ENCODE measurements at places on chromosomes 7 and 10. TPM values are rescaled to one million over a fixed set of nuclear protein-coding genes. Genes with fewer than 3 reads are reported as not detected.

The FKBP9 gene
- 356 TPM for total RNA-seq

The TEX36 gene
- total RNA-seq, result not detected

The ARL4A gene
- total RNA-seq, result 30.3 TPM

The GPC2 gene
- 1.1 TPM for total RNA-seq

The ANKRD2 gene
- total RNA-seq, result 1.0 TPM

The CCL24 gene
- not detected for total RNA-seq

The UPK3BL2 gene
- 10.0 TPM for total RNA-seq

The GPER1 gene
- total RNA-seq, result 12.4 TPM

The MEST gene
- 12.2 TPM for total RNA-seq

The AKR1E2 gene
- total RNA-seq, result 24.3 TPM

The BTBD16 gene
- 0.42 TPM for total RNA-seq

GRCh38 chr10:5904227-5904626 is 14.2 kb downstream of the FBH1 start:
- no peak for DNase-seq

GRCh38 chr10:57846307-57847065 is 421.2 kb downstream of the IPMK start:
- DNase-seq, result no peak

DNA sequence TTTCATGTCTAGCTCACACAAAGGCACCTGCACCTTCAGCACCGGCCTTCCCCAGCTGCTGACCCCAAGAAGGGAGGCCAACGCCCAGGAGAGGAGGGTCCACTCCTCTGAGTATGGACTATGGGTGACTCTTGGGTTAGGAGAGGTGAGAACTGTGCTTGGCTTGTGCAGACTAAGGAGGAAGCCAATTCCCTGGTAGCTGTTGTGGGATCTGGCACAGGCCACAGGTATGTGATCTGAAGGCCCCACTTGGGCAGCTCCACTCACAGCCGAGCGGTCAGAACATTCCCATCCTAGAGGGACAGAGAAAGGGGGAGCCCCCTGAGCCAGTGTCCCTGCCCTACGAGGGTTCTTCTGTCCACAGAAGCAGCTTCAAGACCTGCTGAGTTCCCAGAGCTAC is 52.8 kb upstream of the FIGNL1 start:
- DNase-seq, result no peak

- DNase-seq, result no peak
Measured at GRCh38 chr10:13352519-13352918, 4.4 kb upstream of the SEPHS1 start.

DNA sequence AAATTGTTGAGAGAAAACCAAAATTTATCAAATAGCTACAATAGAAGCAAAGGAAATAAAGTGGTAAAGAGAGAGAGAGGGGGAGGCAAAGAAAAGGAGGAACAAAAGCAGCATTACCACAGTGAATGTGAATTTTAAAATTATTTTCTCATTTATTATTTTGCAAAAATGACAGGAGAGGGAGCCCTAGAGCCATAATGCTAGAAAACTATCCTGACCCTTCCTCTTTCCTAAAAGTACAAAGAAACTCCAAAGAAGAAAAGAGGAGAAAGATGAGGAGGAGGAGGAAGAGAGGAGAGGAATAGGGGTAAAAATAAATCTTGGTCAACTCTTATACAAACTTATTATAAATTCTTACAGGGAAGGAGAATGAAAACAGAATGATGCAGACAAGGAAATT is 921.5 kb downstream of the NRG3 start:
- DNase-seq, result no peak

- DNase-seq, result no peak
Measured at GRCh38 chr10:69994262-69994661, 58.4 kb upstream of the MACROH2A2 start.

GRCh38 chr7:1192171-1192676 is 32.2 kb upstream of the ZFAND2A start:
- no peak for DNase-seq

DNA sequence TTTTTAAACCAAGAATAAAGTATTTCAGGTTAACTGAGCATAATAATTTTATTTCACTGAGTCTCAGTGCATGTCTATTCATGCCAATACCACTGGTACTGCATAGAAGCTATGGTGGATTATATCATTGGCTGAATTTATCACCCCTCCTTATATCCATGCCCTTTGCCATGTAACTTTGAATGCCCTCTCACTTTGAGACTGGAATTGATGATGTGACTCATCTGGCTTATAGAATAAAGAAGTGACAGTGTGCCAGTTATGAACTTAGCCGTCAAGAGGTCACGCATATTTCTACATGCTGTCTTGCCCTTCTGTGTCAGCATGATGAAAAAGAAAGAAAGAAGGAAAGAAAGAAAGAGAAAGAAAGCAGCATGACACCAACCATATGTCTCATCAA is 20.7 kb upstream of the ABLIM1 start:
- DNase-seq, result no peak

- no peak for DNase-seq
Measured at GRCh38 chr10:86651021-86651471, 3.3 kb upstream of the OPN4 start.

GRCh38 chr7:24049296-24049695 is 234.7 kb upstream of the NPY start:
- DNase-seq, result no peak

DNA sequence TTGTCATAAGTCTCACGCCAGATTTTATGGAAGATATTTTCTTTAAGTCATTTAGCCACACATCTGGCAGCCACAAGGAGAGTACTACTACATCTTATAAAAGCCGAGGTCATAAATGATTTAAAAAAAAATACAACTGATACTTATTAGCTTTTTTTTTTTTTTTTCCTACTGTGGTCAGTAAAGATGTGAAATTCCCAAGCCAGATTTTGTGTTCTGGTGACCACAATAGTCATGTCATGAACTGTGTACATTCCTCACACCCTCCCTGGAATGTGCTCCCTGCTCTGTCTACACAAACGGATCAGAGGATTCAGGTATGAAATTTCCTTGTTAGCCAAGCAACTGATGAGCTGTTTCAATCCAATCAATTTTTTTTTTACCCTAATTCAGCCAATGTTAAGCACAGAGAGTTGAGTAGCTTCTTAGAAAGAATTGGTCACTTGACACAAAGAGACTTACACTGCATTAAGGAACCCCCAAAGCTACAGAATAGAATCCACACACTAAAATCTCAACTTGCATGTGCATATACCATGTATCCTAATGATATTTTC is 54.7 kb downstream of the CHRM2 start:
- no peak for DNase-seq

DNA sequence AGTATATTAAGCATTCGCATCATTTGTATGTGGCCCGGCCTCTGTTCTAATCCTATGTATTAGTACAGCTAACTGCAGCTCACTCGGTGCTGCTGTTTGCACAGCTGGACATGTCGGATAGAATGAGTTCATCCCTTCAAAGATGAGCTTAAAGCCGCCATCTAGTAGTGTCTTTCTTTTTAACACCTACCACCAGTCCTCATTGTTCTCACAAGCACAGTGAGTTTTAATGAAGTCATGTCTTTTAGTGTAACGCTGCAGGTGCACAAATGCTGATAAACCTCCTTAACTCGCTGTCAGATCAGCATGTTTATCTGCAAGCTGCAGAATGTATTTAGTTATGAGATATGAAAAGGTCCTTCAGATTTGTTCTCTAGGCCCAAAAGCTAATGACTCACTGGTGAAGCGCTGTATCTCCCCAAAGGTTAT is 247.5 kb downstream of the MTERF1 start:
- DNase-seq, result no peak

- no peak for DNase-seq
Measured at GRCh38 chr10:18159557-18159956, 19.3 kb downstream of the CACNB2 start.

- no peak for DNase-seq
Measured at GRCh38 chr7:75033064-75033463, 40.5 kb downstream of the RCC1L start.

GRCh38 chr10:31770307-31770902 is 158.2 kb downstream of the ARHGAP12 start:
- no peak for DNase-seq

DNA sequence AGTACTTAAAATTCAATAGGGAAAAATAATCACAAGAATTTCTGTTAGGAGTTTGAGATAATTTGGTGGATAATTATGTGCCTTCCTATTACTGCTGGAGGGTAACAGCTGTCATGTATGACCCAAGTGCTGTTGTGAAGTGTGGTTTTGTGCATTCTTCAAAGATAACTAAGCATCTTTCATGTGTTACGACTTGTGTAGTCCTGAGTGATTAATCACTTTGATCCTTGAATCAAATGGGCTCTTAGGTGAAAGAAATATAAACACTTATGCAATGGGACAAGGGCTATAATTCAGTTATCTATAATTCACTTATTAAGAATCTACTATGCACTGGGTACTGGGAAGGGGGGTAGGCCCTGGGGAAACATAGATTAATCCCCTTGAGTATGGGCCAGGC is 89.0 kb downstream of the CH25H start:
- DNase-seq, result no peak

DNA sequence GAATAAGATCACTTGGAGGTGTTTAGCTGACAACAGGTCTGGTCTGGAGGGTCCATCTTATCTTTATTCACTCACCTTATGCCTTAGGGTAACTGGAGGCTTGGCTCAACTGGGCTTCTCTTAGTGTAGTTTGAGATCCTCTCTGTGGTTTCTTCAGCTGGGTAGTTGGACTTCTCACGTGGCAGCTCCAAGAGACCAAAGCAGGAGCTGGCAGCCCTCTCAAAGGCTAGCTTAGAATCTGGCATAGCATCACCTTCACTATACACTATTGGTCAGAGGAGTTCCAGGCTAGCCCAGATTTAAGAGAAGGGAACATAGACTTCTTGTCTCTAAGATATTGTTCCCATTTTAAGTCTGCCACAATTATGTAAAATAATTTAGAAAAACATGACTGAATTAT is 16.4 kb downstream of the ADK start:
- DNase-seq, result no peak

GRCh38 chr7:157507987-157508386 is 171.2 kb downstream of the DNAJB6 start:
- DNase-seq, result no peak

DNA sequence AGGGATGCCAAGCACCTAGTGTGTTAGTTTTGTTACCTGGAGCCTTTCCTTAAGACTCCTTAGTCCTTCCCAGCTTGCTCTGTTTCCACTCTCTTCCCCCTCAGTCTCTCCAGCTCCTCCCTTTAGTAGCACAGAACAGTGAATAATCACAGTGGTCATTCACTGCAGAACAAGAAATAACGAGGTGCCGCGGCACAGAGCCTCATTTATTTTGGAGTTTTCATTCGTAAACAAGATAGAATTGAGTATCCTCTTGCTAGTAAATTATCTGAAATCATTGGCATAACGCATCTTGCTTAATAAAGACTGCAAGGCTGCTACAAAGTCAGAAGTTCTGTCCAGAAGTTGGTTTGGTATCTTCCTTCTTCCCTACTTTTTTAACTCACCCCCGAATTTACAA is 129.3 kb upstream of the LANCL2 start:
- DNase-seq, result no peak

DNA sequence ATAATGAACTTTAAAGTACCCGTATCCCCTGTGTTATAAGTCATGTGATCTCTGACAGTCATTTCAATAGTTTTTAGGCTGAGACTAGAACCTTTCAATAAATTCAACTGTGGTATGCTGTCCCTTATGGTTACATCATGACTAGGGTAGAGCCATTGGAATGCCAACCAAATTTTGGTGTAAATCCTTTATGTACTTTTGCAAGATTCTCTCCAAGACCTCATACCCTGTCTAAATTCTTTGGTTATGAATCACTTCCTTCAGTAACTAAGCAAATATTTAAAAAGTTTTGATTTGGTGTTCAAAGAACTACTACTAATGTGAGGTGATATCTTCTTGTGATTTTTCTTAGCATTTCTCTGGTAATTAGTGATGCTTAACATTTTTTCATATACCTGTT is 20.8 kb upstream of the OR6B1 start:
- no peak for DNase-seq

DNA sequence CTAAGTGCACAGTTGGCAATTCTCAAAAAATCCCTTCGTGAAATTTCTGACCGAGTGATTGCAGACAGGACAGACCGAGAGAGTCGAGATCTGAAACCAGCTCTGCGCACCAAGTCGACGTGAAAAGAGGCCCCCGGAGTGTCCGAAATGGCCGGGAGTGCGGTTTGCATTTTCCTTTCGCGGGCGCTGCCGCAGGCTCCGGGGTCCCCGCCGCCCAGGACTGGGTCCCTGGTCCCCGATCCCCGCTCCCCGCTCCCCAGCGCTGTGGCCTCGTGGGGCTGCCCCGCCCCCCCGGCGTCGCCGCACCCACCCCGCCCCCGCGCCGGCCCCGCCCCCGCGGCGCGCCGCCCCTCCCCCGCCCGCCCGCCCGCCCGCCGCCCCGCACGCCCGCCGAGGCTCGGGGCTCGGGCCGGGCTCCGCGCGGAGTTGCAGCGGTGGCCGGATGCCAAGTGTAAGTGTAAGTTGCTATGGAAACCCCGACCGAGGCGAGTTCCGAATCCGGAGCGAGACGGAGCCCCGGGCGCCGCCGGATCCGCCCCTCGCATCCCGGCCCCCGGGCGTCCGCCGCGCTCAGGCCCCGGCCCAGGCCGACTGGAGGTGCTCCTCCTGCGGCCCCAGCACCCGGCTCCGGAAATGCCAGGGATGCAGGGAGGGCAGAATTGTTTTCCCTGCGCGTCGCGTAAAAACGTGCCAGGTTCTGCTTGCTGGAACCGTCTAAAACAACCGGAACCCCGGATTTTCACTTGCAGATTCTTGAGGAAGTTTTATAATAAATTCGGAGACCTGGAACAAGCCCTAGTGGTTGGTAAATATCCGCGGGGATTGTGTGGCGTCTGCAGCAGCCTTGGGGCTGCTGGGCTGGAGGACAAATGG is 4.6 kb downstream of the BMI1 start:
- no peak for DNase-seq

DNA sequence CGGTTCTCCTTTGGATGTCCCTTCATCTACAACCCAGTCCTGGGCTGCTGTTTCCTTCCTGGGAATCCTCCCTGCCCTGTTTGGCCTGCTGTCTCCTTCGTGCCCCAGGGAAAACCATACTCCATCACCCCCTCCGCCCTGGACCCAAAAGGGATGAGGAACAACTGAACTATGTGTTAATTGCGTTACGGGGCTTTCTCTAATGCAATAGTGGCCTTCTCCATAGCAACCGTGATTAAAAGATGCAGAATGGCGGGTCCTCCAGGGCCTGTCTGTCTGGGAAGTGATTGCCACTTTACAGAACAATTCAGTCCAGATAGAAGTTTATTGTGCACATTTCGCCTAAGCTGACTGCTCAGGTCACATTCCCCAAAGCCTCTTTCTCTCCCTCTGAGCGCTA is 112.0 kb upstream of the FGFR2 start:
- DNase-seq, result no peak

- DNase-seq, result no peak
Measured at GRCh38 chr7:120825576-120825975, 32.4 kb downstream of the TSPAN12 start.

- DNase-seq, result no peak
Measured at GRCh38 chr10:23543691-23544380, 105.0 kb downstream of the OTUD1 start.

GRCh38 chr7:38880035-38880434 is 29.0 kb downstream of the VPS41 start:
- DNase-seq, result no peak

DNA sequence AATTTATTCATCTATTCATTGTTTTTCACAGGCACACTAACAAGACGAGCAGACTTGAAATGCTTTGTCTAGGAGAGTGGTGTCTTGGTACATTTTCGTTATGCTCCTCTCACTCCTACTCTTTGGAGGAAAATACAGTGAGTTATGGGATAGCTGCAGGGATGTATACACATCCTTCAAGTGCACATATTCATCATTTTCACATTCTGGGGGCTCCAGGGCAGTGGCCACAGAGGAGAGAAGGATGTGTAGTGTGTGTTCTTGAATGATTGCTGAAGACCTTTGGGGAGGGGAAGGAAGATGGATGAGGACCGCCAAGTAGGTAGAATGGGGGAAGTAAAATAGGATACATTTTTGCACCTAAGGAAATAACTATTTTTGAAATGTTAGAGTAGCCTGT is 34.8 kb upstream of the ORC5 start:
- no peak for DNase-seq

Data from tibial nerve (tissue), 4 donors.